Non-pigmented ciliary epithelial cell (primary cell): ENCODE measurements at places on chromosomes 12 and 14.

GRCh38 chr12:40618636-40619035 lies 73.6 kb upstream of the CNTN1 start:
- peak; percentile 3 for DNase-seq

DNA sequence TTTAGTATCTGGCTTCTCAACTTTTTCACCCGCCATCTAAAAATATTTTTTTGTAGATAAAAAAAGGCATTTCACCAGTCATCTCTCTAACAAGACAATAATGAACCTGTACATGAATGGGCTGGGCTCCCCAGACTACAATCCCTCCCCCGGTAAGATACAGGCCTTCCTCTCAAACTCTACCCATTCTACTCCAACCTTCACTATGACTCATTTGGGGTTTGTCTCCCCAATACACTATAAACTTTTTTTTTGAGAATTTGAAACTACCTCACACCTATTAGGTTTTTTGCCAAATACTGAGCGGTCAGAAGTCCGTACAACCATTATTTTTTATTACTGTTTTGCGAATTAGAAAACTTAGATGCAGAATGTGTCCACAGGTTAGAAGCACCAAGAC lies 784 bp downstream of the RPL6 start:
- DNase-seq, result no peak

DNA sequence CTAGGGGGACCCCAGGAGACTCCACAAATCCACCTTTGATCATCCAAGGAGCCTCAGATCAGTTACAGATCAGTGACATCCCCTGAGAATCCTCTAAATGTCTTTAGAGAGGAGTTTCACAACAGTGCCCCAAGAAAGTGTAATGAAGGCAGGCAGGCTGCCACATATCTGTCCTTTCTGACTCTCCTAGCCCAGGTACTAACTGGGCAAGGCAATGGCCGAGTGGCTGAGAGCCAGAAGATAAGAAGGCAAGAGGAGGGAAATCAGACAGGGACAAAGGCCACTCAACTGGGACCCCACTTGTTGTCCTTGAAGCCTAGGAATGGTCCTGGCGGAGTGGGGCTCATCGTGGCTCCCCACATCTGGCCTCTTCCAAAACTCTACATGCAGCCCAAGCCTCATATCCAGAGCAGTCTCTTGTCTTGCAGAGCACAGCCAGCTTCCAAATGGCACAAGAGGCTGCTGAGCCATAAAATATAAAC lies 11.6 kb downstream of the ACTN1 start:
- no peak for DNase-seq

- no peak for DNase-seq
Observed at GRCh38 chr14:67416085-67416484, 4.1 kb upstream of the PLEK2 start.

DNA sequence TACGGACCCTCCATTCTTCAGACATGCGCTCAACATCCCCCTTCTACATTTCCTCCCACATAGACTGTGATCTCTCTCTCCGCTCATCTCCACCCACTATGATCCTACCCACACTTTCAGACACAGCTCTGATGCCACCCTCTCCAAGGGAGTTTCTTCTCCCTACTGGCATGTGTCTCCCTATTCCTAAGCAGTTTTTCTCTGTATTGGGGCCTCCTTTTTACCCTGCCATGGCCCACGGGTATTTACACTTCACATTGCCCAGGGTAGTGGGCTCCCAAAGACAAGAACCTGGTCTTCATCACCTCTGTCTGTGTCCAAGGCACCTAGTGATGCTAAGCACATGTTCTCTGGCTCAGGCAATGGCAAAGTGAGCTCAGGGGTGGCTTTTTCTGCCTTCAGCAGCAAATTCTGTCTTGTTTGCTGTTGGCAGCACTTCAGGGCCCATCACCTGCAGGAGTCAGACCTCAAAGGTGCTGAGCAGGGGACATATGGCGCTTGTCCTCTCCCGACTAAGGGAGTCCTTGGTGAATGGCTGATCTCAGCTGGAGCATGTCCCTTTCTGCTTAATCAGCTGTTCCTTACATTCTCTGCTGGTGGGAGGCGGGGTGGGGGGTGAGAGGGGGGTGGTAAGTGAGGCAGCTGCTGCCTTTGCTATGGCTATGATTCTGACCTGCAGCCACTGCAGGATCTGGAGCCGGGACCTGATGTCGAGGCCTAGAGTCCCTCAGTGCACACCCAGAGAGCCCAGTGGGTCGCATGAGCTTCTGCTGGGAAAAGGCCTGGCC lies 256.8 kb downstream of the PCNX1 start:
- no peak for DNase-seq

GRCh38 chr14:90569606-90570387 lies 173.0 kb downstream of the CALM1 start:
- no peak for DNase-seq

DNA sequence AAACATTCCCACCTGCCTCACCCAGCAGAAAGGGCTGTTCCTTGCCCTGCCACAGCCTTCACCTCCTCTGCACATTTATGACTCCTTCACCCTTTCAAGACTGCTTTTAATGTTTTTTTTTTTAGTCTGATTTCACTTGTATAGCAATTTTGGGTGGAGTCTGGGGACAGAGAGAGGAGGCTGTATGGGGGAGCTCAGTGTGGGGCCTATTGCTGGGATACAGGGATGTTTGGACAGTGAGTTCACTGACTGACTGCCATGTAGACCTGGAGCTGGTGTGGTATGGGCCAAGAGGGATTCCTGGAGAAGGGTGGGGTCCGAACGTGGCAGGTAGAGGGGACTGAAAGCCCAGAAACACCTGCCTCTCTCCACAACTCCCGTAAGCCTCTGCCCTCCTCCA lies 1.9 kb upstream of the KRT85 start:
- no peak for DNase-seq

DNA sequence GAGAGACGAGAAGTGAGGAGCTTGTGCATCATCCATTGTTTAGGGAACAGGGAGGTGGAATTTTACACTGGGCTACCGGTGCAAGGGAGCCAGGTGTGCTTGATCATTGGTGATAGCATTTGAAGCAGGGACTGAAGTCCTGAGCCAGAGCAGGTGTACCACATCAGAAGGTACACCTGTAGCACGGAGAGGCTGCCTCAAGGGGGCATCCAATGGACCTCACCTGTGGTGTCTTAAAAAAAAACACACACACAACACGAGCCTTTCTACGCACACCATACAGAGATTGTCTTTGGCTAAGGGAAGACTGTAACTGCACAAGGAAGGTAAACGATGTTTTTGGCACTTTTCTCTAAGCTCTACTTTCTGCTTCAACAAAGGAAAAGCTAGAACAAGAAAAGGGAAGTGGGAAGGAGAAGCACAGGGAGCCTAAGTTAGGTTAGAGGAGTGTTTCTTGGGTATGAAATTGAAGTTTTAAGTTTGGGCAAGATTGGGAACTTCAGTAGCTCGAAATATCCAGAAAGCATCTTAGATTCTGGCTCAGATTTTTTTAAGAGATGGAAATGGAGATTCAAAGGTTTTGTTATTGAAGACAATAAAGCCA lies 334.3 kb upstream of the FBXO33 start:
- DNase-seq, result no peak

DNA sequence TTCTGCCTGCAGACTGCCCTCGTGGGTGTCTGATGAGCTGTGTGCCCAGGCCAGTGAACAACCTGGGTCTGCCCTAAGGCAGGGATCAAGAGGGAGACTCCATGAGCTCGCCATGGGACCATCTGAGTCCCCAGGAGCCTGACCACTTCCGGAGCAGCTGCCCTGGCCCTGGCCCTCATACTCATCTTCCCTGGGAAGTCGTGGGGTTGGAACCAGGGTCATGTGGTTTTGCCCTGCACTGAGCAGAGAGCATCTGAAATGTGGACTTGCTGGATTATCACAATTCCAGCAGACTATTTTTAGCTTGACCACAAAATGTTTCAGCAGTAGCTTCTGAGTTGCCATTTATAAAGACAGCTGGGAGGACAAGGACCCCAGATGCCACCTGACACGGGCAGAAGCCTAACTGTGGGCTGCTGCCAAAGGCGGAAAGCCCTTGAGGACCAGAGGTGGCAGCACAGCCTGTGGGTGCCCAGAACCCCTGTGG lies 6.7 kb downstream of the BTBD6 start:
- no peak for DNase-seq

GRCh38 chr14:69684461-69685217 lies 73.2 kb downstream of the SUSD6 start:
- DNase-seq, result no peak

- no peak for DNase-seq
Observed at GRCh38 chr12:63440048-63440447, 228.2 kb downstream of the DPY19L2 start.

- DNase-seq, result no peak
Observed at GRCh38 chr14:95062946-95063345, 94.4 kb downstream of the DICER1 start.

DNA sequence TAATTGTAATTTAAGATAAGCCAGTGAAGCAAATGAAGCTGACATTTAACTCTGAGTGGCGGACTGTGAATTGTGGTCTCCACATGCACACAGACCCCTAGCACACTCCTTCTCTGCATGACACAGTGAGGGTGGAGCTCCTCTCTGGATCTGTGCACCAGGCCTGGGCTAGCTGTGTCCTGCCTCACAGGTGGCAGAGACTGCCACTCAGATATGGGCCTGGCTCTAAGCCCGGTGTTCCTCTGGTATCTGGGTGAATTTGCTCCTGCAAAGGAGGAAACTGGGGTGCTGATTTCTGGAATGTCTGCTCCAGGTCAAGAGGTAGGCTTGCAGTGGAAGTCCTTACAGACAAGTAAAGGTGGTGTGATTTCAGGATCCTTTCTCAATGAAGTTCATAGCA lies 282.4 kb downstream of the FOXN3 start:
- no peak for DNase-seq

DNA sequence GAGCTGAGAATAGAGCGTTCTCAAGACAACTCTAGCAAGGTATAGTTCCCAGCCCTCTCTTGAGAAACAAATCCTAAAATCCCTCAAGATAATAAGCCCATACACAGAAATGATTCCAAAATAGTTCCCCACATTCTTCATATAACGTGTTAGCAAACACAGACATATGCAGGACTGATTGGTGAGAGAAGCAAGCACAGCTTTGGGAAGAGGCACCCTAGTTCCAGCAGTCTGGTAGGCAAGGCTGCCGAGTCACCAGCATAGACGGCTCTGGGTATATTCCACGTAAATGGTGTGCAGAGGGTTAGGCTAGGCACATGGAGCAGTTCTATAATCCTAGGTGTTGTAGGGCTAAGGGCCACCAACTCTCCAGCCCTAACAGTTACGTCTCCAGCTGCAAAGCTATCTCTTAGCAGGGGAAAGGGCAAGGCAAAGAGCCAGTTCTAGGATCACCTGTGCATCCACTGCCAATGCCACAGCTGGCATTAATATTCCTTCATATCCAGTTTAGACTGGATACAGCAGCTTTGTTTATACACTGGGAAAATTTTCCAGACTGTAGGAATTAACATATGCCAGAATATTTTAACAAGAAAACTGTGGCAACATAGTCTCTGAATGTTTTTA lies 52.9 kb downstream of the SH2B3 start:
- DNase-seq, result no peak

- no peak for DNase-seq
Observed at GRCh38 chr12:25079393-25079792, 115.6 kb downstream of the DNAI7 start.

- peak; percentile 49 for DNase-seq
Observed at GRCh38 chr12:11877869-11878780, 192.6 kb upstream of the BCL2L14 start.

- peak; percentile 41 for DNase-seq
Observed at GRCh38 chr12:28872654-28873268, 276.3 kb upstream of the FAR2 start.

DNA sequence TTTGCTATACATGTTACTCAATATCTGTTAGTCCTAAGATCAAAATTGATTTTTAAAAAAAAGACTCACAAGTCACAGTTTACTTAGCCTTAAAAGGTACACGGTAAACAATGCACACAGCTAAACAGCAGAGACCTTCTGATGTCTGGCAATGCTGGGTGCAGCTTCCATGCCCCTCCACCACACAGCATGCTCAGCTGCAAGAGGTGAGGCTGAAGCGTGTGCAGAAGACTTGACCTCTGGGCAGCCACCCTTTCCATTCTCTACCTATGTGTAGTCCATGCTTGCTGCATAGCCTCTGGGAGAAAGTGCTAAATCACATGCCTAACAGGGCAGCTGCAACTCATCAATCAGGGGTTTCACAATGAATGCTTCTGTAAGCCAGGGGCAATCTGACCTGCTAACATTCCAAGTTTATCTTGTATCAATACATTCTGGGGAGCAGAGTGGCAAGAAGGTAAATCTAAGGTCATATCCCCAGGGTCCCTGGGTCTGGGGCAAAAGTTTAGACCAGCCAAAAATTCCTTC lies 44.5 kb upstream of the AMN1 start:
- DNase-seq, result no peak
